ENCODE measurements at places on chromosomes 12 and 14.
A peak's percentile ranks its signal among the peaks of the same experiment; 100 is the strongest.

DNA sequence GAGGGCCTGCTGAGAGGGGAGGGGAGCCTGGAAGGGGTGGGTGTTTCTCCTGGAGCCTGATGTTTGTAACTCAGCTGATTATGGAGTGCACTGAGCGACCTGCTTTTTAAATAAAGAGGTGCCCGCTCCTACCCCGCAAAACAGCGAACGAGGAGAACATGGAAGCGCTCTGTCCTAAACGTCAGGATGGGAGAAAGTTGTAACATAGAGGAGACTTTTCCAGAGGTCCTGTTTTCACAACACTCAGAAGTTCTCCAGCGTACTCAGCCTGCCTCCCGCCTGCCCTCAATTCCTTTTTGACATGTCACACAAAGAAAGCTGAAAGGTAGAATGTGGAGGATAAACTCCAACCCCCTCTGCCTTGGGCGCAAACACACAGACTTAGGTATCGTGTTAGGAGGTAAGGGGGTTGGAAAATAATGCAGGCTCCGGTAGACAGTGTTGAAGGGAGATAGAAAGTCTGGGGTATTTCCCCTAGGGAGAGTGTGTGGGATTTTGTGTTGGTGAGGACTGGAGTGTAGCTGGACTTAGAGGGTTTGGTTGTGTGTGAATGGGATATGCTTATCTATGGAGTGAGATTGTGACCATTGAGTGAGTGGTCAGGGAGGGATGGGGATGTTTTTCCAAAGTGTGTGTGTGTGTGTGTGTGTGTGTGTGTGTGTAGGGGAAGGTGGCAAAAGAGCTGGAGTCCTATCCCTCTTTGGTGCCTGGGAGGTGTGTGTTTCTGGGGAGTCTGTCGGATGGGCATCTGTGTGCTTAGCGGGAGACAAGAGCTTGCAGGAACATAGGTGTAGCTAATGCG, 2.1 kb downstream of the NTF3 start:
- no peak for DNase-seq

DNA sequence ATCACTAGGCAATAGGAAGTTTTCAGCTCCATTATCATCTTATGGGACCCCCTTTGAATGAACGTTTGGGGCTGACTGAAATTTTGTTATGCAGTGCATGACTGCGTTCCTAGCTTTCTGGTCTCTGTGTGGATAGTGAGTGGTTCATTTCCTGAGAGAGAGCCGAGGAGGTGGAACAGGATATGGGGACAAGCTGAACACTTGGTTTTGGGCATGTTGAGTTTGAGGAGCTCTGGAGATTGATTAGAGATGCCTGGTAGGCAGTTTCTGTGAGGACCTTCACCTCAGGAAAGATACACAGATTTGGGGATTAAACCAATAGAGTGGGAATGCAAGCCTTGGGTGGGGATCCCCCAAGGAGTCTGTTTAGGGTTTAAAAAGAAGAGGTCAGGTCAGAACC, 27.7 kb downstream of the TEAD4 start:
- DNase-seq = no peak

- DNase-seq = no peak
These were observed 91.5 kb downstream of the APAF1 start for GRCh38 chr12:98736352-98737321.

GRCh38 chr12:89632778-89633177, 75.9 kb downstream of the ATP2B1 start:
- no peak for DNase-seq

DNA sequence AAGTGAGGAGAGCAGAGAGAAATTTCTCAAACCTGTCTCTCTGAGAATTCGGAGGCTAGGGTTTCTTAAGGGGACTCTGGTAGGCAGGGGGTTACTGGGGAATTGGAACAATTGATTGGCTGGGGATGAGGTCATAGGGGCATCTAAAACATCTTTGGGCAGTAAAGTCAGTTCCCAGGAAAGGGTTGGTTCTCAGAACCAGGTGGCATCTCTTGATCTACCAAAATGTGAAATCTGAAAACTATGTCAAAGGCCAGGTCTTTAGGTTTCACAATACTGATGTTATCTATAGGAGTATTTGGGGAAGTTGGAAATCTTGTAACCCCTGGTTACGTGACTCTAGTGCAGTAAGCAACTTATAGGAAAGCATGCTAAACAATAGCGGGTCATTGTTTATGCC, 6.9 kb downstream of the C12orf75 start:
- peak; percentile 35 for DNase-seq

DNA sequence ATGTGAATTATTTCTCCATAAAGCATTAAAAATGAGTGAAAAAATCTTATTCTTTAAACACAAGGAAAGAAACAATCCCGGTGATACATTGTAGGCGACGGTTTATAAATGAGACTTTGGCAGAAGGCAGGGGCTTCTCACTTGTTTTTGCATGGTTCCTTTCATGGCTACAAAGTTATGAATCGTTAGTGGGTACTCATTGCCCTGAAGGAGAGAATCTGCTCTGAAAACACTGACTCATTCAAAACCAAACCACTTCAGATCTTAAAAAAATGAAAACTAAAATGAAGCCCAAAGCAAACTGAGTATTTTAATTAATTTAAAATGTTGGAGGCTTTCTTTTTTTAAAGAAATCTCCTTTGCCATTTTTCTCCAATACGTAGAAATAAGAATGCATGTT, 41.4 kb upstream of the AMIGO2 start:
- DNase-seq = no peak

DNA sequence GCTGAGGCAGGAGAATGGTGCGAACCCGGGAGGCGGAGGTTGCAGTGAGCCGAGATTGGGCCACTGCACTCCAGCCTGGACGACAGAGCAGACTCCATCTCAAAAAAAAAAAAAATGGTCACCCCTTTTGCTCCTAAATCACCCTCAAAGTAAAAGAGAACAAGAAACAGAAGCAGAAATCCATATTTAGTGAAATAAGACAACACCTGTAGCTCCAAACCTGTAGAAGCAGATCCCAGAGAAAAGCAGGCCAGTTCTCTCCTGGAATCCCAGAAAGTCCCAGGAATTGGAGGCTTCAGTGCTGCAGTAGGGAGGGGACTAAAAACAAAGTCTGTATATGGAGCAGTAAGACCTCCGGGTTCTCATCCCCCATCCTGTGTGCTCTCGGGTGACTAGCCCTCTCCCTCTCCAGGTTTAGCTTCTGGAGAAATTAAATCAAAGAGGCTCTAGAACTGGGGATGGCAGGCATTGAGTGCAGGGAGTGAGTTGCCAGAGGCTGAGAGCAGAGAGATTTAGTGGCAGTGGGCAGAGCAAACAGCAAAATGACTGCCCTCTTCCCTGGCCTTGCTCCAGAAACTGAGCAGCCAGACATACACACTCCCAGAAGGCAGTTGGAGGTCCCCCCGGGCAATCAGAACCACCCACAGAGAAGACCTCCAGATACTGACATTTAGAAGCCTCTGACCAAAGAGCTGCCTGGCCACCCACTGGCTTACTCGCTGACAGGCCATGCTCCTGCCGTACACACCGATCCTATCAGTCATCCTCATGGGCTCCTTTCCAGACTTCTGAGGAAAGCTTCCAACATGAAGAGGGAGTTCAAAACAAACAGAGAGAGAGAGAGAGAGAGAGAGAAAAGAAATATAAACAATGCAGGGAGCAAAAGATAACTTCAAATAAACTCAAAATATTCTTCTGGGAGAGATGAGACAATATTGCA, 6.3 kb upstream of the MLXIP start:
- DNase-seq = no peak

- peak; percentile 66 for DNase-seq
These were observed 45.9 kb downstream of the PPP1R13B start for GRCh38 chr14:103801459-103801858.

DNA sequence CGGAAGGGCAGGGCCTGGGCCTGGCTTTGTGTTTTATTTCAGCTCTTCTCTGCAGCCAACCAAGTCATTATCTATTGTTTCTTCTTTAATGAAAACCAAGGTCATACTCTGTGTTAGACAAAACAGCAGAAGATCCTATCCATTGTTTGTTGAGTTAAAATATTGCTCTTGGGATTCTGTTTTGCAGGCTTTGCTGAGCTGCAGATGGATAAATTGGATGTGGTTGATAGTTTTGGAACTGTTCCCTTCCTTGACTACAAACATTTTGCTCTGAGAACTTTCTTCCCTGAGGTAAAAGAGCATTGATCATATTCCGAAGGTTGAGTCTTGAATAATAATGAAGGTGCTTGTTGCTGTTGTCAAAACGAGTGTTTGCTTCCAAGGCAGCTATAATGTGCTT, 106.6 kb downstream of the PLXNC1 start:
- DNase-seq = no peak

GRCh38 chr12:63706336-63706735, 38.0 kb upstream of the DPY19L2 start:
- DNase-seq = no peak

DNA sequence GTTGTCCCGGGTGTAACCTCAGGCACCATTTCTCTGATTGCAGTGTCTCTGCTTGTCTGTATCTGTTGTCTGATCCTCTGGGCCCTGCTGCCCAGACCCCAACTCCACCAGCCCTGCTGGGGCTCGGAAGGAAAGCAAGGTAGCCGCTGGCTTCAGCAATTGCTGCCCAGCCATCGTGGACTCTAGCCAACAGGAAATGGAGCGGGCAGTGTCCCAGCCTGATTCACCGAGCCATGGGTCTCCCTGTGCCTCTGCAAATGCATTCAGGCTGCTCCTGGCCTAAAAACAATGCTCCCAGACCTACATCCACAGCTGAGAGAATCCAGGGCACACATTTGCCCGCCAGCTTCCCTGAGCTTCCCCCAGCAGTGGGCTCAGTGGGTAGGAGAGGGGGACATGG, 9.2 kb downstream of the TUNAR start:
- no peak for DNase-seq

DNA sequence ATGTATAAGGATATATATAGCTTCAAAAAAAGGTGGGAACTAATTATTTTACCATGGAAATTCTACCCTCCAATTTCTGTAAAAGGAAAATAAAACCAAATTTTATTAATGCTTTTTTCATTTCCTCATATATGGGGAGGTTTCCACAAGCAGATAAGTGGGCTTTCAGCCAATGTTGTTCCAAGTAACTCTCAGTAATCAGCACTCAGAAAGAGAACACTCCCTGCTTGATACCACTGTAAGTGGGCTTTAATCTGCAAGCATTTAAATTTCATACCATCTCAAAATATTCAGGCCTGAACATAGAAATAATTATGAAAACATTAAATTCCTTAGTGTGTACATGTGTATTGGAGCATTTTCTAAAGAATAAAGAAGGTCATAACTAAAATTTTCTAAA, 827.6 kb downstream of the C12orf50 start:
- DNase-seq = no peak

DNA sequence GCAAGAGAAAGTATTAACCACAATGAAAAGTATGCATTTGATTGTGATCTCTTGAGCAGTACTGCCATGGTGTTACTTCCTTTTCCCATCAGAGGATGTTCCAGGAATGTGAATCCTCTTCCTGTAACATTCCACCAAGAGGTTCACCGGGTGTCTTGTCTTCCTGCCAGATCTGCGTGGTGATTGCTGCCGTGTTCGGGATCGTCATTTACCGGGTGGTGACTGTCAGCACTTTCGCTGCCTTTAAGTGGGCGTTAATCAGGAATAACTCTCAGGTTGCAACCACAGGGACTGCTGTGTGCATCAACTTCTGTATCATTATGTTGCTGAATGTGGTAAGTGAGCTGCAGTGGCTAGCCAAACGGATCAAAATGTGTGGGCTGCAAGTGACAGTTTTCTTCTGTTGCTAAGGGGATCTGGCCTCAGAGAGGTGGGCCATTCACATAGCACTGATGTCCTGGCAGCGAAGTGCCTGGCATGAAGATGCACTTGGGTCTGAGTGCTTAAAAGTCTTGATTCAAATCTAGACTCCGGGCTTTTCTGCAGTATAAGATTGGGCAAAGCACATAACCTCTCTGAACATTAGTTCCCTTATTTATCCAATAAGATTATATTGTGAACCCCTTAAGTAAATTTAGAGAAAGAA, 123.4 kb downstream of the SLC5A8 start:
- no peak for DNase-seq

DNA sequence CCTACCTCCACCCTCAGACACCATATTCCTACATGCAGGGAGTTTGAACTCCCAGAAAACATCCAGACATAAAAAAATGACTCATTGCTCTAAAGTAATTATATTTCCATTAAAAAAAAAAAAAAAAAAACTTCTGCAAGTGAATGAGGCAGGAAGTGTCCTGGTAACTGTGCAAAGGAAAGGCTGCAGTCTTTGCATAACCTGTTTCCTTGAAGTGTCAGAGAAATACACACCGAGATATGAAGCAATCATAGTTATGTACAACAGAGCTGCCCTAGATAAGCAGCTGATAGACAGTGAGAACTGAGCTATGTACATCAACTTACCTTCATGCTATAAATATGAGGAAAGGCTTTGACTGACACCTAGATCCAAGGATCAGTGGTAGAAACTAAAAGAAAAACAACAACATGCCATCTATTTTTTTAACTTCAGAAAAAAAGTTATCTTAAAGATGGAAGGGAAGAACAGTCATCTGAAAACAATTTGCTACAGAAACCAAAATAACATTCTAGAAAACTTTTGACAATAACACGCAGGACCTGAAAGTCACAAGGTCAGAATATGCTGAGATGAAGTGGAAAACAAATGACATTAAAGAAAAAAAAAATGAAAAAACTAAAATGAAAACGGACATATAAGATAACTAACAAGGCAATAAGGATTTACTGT, 263.2 kb downstream of the SEC23A start:
- no peak for DNase-seq

- DNase-seq = peak; percentile 79
These were observed 15.4 kb downstream of the VASH1 start for GRCh38 chr14:76776428-76777251.

DNA sequence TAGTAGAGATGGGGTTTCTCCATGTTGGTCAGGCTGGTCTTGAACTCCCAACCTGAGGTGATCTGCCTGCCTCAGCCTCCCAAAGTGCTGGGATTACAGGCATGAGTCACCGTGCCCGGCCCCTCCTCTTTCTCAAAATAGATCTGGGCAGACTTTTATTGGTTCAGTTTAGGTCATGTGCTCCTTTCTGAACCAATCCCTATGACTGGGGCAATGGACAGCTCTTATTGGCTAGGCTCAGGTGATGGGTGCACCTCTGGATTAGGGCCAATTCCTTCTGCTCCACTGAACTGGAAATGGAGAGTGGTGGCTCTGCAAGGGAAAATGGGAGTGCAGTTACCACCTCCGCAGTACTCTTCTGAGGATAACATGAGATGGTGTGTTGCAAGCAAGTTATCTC, 6.2 kb upstream of the ATP6V0A2 start:
- DNase-seq = no peak

DNA sequence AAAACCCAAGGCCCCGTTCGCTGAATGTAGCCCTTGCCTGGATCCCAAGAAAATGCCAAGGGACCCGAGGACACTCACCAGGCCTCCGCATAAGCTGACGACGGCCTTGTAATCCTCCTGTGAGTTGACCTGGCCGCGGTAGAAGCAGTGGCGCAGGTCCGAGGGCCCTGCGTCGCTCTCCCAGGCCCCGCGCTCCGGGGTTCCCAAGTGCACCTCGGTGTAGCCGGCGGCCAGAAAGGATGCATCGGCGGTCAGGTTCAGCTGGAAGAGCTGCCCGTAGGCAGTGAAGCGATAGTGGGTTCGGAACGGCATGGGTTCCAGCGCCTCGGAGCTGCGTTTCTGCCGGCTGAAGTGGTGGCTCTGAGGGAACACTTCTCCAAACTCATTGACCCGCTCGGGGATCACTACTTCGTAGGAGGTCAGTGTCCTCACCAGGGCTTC, 1.2 kb downstream of the ADAMTS20 start:
- DNase-seq = no peak

- DNase-seq = peak; percentile 54
These were observed 103.3 kb downstream of the NCOR2 start for GRCh38 chr12:124464062-124464461.

GRCh38 chr12:10392394-10392930, 2.6 kb upstream of the KLRK1 start:
- peak; percentile 90 for DNase-seq

- no peak for DNase-seq
These were observed 4.0 kb upstream of the NAA25 start for GRCh38 chr12:112112409-112113133.

- peak; percentile 93 for DNase-seq
These were observed 9.3 kb downstream of the SYNE3 start for GRCh38 chr14:95507174-95507573.
